RCC 7860 (cell line): ENCODE measurements at places on chromosomes 6 and 20.

GRCh38 chr20:4592316-4593148, 129.2 kb upstream of the PRND start:
- DNase-seq, result no peak

- no peak for DNase-seq
These were observed 195.9 kb upstream of the SULF2 start for GRCh38 chr20:47981222-47981621.

DNA sequence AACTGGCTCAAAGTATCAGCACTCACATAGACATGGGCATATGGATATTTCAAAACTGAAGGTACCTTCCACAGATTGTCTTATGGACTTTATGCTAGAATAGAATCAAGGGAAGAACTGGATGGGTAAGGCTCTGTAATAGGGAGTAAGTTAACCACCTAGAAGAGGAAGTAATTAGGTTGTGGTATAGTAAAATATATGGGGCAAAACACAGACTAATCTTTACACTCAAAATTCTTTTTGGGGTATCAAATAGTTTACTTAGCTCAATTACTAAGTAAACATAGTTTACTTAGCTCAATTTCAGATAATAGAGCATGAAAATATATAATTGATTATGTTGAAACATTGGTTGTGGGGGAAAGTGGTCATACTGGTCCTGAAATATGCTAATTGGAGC, 94.2 kb upstream of the ATXN1 start:
- no peak for DNase-seq

GRCh38 chr20:49045440-49046086, 549 bp upstream of the CSE1L start:
- no peak for DNase-seq

GRCh38 chr6:11324453-11325015, 92.1 kb upstream of the NEDD9 start:
- DNase-seq, result no peak

DNA sequence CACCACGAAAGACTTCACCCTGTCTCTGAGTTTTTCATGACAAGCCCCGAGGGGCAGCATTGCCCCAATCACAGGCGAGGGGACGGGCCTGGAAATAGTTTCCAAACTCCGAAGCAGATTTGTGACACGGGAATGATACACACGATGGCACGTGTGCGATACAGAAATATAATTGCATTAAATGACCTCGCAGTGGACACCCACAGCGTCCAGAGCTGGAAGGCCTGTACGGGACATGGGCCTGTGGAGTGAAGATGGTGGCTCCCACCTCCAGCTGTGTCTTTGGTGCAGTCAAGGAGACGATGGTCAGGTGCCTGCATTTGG, 43.0 kb downstream of the PMEPA1 start:
- DNase-seq, result no peak

DNA sequence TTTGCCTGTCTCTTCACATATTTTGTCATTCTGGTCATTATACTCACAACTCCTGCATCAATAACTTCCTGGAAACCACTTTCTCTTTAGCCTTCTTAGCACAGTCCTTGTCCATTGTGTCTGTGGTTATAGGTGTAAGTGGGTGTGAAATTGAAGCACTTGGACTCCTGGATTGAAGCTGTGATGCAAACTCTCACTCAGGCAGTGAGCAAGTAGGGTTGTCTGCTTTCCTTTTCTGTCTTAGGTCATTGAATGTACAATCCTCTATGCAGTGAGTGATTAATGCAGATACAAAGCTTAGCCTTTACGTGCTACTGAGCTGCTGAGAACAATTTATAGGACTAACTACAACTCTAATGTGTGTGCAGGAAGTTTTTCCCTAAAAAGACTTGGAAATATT, 54.8 kb downstream of the ADGRB3 start:
- DNase-seq, result no peak

- DNase-seq, result no peak
These were observed 56.8 kb downstream of the NCOA3 start for GRCh38 chr20:47558295-47559066.

DNA sequence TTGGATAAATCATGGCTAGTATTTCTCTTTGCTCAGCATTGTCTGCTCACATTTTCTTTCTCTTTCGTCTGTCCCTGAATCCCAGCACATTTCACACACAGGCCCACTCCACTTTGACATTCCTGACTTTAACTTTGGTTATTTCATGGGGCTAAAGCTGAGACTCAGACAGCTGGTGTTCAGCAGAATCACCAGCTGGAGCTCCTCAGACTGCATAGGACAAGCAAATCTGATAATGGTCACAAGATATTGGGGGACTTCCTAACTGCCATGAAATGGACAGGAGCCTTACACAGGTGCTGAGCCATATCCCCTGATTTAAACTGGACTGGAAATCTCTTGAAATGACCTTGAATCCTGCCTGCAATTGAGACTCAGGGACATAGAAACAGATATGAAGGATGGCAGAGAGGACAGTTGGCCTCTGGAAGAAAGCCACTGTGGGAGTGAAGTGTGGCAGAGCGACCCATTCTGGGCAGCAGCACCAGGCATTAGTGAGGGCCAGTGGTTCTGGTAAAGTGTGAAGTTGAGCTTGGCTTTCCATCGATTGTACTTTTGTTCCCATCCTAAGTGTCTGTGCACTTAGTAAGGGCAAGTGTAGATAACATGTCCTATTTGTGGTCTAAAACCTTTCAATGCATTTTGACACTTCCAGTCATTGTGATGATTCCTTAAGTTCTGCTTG, 10.0 kb upstream of the IFNGR1 start:
- DNase-seq, result no peak

DNA sequence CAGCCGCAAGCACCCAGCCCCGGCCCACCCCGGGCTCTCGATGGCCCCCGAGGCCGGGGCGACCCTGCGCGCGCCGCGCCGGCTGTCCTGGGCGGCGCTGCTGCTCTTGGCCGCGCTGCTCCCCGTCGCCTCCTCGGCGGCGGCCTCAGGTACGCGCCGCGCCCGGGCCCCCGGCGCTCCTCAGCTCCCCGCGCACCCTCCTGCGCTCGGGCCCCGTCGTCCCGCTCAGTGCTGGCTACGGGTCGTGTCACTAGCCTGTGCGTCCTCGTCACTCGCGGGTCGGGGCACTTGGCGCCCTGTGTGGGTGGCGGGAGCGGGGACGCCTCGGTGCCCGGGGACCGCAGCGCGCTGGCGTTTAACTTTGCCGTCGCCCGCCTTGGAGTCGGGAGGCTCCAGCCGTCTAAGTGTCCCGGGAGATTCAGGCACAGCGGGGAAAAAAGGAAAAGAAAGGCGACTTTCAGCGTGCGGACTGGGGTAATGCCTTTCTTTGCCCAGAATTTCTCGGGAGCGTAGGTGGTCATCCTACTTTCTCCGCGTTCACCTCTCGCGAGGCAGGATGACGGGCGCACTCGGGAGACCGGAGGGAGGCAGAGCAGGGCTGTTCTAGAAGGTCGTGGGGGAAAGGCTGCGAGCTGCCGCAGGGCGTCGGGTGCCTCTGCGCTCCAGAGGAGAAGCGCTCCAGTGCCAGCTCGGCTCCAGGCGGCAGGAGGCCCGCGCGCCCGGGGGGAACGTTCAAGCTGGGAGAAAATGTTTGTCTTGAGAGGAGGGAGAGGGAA, 545 bp downstream of the FNDC1 start:
- DNase-seq, result no peak

DNA sequence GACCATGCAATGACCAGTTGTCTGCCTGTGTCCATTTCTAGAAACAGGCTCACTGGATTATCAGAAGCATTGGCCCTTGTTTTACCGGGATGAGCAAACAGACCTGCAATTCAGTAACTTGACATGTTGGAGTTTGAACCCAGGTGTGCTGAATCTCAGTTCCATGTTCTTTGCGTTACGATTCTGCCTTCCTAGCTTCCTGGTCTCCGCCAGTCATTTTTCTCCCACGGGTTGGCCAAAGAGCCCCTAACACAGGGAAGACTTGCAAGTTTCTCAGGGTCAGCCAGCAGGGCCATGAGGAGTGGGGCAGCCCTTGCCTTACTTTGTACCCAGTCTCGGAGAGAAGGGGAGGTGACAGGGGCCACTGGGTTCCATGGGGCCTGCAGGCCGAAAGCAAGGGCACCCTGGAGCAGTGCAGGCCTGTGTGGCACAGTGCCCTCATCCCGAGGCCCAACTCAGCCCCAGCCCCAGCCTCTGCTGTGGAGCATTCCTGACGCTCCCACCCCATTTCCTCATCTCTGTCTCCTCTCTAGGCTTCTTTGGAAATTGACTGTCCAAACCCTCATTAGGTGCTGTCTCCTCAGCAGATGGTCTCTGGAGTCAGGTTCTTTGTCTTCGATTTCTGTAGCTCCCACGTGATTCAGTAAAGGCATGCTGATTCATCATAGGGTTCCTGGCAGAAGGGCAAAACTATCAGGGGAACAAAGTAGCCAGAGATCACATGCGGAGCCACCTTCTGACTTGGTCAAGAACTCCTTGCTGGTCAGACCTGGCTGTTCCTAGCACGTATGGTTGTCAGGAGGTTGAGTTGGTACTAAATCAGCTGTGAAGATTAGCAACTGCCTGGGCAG, 23.6 kb downstream of the CDS2 start:
- DNase-seq, result peak; percentile 32

DNA sequence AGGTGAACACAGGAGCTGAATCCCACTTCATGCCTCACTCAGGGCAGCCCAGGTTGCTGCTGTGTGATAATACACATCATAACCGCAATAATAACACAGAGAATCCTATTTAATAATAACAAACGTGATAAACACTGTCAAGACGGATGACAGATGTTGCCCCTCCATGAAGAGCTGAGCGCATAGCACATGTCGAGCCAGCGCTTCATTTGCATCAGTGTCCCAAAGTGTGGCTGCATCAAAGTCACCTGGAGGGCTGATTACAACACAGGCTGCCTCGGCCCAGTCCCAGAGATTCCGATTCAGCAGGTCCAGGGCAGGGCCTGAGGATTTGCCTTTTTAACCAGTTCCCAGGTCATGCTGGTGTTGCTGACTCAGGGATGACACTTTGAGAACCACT, 198.5 kb downstream of the QKI start:
- DNase-seq, result no peak

- no peak for DNase-seq
These were observed 7.2 kb upstream of the ZNF334 start for GRCh38 chr20:46520540-46520939.

GRCh38 chr20:20002101-20002998, 14.8 kb upstream of the NAA20 start:
- no peak for DNase-seq

- peak; percentile 81 for DNase-seq
These were observed 105.8 kb downstream of the SLX4IP start for GRCh38 chr20:10540636-10541493.

GRCh38 chr6:51618563-51618962, 468.9 kb downstream of the PKHD1 start:
- DNase-seq, result no peak

GRCh38 chr6:124958759-124959354, 3.4 kb upstream of the RNF217 start:
- peak; percentile 69 for DNase-seq

- DNase-seq, result peak; percentile 99
These were observed 16.2 kb upstream of the BEND6 start for GRCh38 chr6:56938649-56939191.
